Activated naive CD4-positive, alpha-beta T cell treated with anti-CD3 and anti-CD28 coated beads for 36 hours (primary cell): ENCODE measurements at places on chromosomes 5 and 9.

DNA sequence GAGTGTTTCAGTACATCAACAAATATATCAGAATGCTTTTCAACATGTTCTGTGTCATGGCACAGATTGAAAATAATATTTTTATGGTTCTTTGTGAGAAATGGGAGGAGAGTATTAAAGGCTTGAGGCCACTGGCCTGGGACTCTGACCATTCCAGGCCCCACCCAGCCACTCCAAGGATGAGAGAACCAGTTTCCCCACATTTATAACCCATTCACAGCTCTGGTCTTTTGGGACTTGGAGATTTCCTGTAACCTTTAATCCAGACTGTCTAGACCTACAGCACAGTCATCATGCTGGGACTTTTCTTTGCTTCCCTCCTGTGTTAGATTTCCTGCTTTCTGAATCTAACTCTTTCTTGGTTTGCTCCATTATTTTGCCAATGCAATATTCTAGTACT lies 389.6 kb downstream of the KIAA0825 start:
- DNase-seq, result no peak

DNA sequence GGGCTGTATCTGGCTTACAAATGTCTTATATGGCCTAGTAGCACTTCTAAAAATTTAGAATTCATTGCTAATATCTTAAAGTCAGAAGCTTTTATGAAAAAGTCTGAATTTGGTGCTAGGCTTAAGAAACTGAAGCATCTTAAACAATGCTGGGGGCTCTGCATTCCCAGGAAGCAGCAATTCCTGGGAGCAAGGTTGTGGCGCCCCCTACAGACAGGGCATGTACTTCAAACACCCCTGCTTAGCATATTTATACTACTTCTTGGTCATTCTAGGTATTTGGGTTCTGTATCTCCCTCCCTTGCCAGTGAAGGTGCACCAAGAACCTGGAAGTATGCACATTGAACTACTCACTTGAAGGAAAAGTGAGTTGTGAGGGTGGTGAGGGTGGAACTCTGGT lies 64.6 kb upstream of the GRIA1 start:
- peak; percentile 9 for DNase-seq

DNA sequence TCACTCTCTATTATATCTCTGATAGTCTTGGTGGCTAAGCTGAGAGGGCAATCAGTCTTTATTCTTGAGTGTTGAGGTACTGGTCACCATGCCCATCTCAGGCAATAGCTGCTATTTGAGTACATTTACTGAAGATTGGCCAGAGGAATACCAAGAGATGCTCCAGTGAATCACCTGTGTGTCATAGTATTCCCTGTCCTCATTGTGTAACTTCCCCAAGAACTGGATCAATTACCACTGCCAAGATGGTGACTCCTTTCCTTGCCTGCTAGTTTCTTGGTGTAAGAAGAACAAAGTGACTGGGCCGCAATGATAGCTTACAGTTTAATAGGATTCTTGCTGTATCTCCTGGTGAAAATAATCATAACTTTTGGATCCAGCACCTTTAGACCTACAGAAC lies 418.7 kb upstream of the KIF2A start:
- no peak for DNase-seq

DNA sequence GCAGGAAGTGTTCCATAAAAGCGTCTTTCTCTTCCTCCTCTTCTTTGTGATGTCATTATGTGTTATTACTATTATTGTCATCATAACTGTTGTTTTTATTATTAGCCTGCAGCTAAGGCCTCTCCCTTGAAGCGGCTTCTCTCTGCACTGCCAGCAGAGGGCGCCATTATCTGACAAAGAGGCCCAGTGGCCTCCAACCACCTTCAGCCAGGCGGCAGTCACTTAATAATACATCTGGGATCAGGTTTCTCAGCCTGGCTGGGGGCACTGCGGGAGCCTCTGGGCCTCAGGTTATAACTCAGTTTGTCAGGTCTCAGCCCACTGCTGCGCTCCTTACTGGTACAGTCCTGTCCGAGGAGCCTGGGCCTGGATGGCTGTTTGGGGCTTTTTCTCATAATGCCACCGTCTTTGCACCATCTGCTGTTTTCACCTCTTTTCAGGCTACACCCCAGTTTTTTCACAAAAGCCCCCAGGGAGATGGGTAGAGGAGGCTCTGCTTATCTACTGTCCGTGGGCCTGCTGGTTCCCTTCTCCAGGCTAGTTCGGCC lies 281.9 kb downstream of the NSG2 start:
- peak; percentile 76 for DNase-seq

DNA sequence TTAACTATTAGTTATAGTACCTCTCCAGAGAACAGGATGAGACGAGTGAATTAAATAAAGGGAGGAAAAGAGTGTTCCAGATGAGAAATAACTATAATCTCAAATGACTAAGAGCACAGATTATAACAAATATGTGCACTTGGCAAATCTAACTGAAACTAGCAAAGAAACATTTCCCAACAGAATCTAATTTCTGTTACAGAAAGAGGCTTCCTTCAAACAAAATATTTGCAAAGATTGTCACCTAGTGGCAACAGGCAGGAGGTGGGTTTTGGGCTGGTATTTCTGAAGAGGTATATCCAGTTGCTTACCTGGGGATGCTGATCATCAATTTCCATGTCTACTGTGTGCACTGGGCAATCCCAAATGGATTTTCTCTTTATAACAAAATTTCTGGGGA lies 5.6 kb upstream of the SPDL1 start:
- DNase-seq, result peak; percentile 21

DNA sequence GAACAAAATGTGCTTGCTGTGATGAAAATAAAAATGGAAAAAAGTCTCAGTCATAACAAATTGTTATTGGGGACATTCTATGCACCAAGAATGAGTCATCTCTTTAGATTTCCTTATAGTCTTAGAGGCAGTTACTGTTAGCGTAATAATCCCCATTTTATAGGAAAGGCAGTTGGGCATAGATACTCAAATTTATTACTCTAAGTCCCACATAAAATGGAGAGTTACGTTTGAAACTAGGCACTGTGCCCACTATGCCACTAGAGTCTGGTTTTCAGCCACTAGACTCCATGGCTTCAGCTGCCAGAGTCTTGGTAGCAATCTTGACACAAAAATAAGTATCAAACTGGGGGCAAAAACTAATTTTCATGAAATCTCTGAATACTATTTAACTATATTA lies 317.9 kb upstream of the MEF2C start:
- DNase-seq, result no peak

DNA sequence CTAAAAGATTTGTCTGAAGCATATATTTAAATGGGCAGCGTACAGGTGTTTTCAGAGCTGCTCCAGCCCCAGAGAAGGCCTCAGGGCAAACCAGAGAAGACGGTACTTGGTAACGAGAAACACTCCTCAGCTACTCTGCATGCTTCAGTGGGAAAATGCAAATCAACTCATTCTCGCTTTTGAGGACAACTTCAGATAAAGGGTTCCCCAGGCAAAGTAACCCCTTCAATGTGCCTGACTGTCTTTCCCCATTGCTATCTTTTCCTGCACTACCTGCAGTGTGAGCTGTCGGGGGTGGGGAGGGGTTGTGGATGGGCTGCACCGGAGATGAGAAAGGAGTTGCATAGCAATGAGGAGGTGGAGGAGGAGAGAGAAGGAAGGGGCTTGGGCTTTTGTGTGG lies 339.7 kb upstream of the CLINT1 start:
- DNase-seq, result no peak

- DNase-seq, result peak; percentile 14
These were observed 92.9 kb upstream of the PIK3R1 start for GRCh38 chr5:68122439-68123328.

- DNase-seq, result no peak
These were observed 36.1 kb upstream of the PHF2 start for GRCh38 chr9:93540305-93540704.

DNA sequence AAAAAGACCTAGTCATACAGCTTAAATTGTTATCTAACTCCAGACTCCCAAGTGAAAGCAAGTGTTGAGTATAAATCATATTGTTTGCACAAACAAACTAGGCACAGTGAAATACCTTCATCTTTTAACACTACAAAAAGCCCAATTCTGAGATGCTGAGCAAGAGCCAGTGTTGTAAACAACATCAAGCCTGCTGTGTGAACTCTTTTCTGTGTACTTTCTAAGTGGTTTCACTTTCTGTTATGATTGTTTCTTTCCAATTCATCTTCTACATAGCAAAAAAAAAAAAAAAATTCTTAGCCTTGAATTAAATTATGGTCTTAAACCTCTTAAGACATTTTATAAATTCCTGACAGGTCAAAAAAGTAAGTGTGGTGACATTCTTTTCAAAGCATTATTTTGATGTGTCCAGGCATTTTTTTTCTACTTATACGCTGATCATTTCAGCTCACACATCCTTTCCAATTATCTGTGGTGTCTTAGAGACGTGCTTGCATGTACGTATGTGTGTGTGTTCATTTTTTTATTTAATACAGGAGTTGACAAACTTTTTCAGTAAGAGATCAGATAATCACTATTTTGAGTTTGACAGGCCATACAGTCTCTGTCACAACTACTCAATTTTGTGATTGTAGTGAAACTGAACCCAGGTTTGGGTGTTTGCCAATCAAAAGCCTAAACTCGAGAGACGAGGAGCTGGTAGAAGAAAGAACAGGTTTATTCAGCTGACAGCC lies 556.1 kb downstream of the CDH9 start:
- no peak for DNase-seq

DNA sequence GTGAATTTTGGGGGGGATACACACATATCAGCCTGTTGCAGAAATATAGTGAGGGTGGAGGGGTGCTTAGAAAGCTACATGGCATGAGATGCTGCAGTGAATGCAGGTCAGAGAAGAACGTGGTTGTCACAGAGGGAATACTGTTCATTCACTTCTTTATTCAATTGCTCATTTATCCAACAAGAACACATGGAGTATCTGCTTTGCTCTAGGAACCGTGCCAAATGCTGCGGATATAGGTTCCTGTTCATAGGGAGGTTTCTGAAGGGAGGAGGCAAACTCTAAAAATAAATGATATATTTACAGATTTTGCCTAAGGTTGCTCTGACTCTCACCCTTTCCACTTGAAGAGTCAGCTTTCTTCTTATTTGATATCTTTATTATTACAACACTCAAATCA lies 444.3 kb upstream of the CLINT1 start:
- no peak for DNase-seq

GRCh38 chr9:95819636-95820035 lies 55.9 kb upstream of the ERCC6L2 start:
- DNase-seq, result no peak

GRCh38 chr5:17020678-17021601 lies 84.9 kb upstream of the MYO10 start:
- DNase-seq, result no peak

DNA sequence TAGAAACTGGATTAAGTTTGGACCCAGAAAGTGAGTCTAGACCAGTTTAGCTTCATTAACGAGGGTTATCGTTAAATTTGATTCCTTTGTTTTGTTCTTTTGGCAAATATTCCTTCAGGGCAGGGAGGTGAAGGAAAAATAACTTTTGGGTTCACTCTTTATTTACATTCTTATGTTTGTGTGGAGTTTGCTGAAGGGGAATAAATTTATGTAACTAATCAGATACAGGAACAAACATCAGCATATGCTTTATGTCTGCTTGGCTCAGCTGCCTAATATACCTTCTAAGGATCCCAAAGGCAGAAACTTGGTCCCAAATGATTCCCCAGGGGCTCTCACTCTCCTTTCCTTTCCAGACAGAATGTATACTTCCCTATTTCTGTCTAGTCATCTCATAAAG lies 132.4 kb downstream of the MCTP1 start:
- no peak for DNase-seq

GRCh38 chr5:164234321-164234720 lies 728.9 kb downstream of the MAT2B start:
- DNase-seq, result no peak

DNA sequence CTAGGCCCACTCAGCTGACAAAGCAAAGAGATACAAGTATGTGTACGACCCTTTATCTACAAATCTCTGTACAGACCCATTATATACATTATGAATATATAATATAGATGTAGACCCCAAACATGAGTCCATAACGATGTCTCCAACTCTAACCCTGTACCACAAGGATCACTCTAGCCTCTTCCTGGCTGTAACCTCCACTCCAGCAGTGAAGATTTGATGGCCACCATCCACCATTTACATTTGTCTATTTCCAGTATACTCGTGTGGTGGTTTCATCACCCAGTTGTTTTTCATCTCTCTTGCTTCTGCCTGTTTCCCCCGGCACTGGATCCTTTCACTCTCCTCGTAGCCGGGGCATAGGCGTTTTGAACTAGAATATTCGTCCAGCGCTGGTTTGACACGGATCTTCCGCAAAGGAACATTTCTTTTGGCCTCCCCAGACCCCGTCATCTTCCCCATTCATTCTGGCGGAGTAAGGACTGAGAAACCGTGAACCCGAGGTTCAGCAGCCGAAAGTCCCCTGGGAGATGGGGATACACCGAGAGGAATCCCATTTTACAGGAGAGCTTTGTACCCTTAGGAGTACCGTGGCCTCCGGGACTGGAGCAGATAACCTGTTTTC lies 828 bp upstream of the TRIO start:
- DNase-seq, result no peak
